ENCODE measurements at places on chromosomes 3 and 15.

GRCh38 chr3:53630547-53630946 lies 136.1 kb downstream of the CACNA1D start:
- DNase-seq = no peak

DNA sequence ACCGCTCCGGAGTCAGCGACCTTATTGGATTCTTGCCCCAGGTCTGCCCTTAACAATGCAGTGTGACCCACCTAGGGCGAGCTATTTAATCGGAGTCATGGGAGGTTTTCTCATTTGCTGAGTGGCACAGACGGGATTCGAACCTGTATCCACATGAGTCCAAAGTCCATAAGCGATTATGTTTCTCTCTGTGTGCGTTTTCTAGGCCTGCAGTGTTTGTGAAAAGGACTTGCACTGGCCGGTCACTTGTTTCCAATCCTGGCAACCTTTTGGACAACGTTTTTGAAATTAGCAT lies 691 bp upstream of the HDGFL3 start:
- no peak for DNase-seq

- DNase-seq = no peak
These were observed 39.0 kb downstream of the CHAC1 start for GRCh38 chr15:40992241-40992741.

DNA sequence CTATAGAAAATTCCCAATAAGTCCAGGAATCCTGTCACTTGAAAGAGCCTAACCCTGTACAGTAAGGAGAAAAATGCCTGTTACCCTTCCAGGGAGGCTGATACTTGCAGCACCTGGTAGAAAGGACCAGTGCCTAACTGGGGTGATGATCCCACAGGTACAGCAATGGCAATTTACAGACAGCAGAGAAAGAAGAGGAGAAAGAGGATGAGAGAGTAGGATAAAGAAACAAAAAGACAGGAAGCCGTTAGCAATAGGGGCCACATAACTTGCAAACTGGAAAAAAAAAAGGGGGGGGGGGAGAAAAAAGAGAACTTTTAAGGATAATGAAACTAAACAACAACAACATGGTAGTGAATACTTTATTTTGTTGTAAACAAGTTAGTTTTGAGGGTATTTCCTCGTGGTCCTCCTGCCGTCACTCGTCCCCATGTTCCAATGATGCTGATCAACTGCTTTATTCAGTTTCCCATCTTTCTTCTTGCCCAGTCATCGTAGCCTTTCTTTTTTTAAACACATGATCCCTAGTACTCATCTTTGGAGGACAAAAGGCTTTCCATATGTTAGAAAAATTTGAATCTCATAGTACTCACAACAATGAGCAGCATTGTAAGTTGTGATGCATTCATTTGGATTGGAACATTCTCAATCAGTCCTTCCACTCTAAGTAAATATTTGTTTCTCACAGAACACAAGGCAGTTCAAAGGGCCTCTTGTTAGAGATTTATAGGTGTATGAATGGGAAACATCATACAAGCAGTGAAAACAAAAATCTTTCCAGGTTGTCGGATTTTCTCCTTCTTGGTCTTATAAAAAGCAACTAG lies 8.6 kb downstream of the TM4SF1 start:
- DNase-seq = no peak

DNA sequence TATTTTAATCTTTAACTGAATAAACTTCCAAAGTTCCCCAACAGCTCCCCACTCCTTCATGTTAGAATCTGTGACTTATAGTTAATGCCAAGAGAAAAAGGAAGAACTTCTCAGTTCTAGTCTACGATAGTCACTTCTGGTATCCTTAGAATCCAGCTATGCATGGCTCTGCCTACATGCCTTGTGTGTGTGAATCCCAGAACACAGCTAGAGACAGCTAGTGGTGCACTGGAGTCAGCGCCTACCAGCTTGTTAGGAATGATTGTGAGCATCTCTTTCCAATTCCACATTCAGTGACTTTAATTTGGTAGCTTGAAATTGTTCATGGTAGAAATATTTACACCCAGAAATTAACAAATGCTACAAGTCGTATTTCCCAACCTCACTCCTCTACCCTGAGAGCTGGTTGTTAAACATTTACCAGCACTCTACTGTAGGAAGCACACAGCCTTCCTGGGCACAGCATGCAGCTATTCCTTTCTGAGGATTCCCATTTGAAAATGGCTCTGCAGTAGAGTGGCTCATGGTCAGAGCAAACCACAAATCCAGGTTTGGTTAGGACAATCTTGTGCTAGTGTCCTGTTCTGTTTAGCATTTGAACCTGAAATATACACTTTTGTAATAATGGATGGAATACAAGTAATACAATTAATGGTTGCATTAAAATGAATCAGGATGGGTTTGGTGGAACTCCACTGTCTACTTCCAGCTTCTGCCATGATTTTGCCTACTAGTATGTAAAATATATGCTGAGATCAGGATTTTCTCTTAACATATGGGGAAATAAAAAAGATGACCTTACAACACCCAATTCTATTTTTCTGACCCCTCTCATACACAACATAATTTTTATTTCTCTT lies 371.0 kb upstream of the GBE1 start:
- no peak for DNase-seq

DNA sequence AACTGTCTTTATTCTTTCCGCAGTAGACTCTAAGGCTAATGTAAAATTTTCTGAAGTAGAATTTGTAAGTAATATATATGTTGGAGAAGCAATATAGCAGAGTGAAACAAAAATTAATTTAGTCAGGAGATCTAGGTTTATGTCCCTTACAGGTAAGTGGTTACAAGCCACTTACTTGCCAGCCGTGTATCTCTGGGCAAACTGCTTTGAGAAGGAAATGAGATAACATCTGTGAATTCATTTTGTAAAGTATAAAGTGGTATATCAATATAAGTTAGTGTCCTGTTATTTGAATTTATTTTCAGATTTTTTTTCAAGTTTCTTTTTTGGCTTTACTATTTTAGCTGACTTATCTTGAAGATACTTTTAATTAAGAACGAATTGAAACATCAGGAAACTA lies 5.5 kb downstream of the DAZL start:
- no peak for DNase-seq

DNA sequence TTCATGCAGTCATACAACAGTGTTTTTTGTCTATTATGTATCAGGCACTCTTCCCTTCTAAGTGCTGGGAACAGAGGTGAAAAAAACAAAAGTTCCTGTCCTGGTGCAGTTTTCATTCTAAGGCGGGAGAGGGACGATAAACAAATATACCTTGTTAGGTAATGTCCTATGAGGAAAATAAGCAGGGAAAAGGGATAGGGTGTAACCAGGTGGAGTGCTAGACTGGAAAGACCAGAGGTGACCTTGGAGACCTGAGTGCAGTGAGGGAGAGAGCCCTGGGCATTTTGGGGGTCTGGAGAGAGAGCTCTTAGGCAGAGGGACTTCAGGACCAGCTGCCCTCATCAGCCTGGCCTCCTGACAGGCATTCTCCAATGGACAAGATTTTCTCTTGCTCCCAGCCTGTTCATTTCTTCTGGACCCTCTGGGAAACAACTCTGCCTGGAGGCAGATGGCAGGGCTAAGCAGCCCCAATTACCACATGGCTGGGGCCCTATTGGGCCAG lies 97.2 kb upstream of the TJP1 start:
- DNase-seq = no peak

- DNase-seq = no peak
These were observed 19.3 kb upstream of the TMEM42 start for GRCh38 chr3:44842376-44842775.

DNA sequence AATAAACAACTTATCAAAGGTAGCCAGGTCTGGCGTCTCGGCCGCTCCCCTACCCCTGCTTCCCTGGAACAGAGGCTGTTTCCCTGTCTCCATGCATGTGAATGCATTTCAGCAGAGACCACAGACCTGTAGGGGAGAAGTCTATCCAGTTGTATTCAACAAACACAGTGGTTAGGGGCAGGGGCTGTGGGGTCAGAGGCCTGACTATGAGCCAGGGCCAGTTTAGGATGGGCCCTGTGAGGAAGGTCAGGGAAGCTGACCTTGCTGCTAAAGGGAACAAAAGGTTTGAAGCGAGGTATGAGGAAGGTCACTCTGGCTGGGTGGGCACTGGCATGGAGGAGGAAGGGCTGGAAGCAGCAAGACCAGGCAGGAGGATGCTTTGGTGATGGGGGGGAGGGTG lies 184.6 kb downstream of the XXYLT1 start:
- DNase-seq = no peak

DNA sequence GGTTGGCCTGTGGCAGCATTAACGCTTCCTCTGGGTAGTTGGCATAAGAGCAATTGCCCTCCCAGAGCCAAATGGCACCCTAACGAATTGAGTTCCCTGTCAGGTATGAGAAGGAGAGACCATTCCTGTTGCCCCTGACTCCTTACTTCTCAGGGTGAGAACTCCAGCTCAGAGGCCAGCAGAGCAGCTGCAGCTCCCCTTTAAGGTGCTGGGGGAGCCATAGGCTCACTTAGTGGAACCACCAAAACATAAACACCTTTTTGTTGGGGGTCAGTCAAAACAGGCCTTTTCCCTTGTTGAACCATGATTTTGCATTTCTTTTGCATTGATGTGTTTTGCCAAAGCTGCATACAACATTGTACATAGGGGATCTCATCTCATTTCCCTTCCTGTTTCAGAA lies 28.1 kb upstream of the LHFPL4 start:
- DNase-seq = no peak

GRCh38 chr3:27553886-27554540 lies 69.8 kb upstream of the SLC4A7 start:
- DNase-seq = no peak
